ENCODE measurements at places on chromosomes 11 and 22.

DNA sequence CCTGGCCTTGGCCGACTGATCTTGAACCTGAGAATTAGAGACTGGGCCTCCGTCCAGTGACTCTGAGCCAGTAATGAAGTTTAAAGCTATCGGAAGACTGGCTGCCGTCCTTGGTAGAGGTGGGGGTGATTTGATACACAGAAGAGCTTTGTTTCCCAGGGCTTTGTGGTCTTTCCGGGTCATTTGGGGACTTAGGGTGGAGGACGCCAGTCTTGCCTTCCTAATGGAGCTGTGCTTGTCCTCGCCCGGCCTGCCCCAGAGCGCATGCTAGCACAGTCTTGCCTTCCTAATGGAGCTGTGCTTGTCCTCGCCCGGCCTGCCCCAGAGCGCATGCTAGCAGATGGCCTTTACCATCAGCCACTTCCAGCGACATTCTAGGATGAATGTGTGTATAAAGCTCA is 65.8 kb downstream of the ST3GAL4 start:
- no peak for DNase-seq

- no peak for DNase-seq
Measured at GRCh38 chr11:131274233-131274632, 96.2 kb upstream of the NTM start.

DNA sequence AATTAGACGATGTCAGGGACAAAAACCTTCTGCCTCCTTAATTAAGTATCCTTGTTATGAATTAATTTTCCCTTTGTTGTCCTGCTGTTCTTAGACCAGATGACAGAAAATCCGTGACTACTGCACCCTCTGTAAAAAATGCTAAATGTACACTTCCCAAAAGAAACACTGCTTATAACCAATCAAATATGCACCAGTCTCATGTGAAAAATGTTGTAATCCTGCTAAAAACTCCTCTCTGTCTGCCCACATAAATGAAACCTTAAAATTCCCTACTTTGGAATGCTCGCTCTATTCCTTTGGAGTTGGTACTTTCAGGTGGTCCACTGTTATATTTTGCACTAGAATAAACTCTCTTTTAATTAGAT is 366.8 kb upstream of the CCDC179 start:
- no peak for DNase-seq

DNA sequence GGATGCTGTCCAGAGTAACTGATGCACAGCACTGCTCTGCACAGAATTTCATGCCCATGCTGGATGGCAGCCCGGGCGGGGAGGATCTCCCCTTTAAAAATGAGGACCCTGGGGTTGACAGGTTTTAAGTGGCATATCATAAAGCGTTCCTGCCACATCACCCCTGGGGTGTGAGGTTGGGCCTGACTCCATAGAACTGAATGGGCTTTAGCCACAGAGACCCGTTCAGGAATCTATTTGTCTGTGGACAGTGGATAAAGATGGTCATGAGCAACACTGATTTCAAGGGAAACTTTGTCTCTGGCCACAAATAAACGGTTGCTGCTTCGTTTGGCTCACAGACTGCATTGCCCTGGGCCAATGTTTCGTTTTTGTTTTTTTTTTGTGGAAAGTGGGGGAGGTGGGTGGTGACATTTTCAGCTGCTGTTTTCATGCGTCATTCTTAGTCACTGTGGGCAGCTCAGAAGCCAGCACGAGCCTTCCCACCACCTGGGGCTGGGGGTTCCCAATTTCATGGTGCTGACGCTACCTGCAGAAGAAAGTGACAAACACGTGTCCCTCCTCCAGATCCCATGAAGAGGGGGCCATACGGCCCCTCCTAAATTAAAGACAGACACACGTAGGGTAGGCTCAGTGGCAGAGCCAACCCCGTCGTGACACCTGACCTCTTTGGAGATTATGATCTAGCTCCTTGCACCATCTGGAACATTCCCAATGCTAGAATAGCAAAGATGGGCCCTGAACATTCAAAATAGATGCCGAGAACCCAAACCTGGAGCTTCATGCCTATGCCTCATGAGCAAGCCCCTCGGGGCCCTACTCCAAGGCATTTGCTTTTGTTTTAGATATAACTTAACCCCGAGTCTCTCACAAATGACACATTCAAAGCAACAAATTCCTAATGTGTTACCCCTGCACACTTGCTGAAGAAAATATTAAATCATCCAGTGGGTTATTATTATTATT is 54.8 kb upstream of the PHF21B start:
- DNase-seq = no peak

- DNase-seq = no peak
Measured at GRCh38 chr11:15569305-15570025, 454.7 kb downstream of the INSC start.

DNA sequence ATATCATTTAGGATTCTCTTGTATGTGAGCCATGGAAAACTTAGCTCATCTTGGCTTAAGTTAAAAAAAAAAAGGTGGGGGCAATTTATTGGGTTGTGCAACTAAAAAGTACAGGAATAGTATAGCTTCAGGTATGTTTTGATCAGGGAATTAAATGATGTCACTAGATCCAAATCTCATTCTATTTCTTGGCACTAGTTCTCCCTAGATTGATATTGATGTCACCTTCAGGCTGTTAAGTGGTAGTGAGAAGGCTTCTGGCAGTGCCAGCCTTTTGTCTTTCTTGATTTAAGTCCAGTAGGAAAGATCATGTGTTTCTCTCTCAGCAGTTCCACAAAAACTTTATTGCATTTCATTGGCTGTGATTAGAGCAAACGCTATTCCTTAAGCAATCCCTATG is 65.0 kb upstream of the ZBED5 start:
- DNase-seq = no peak

- no peak for DNase-seq
Measured at GRCh38 chr22:27790376-27791158, 11.0 kb downstream of the MN1 start.

GRCh38 chr11:12289667-12290476 is 87.5 kb upstream of the PARVA start:
- no peak for DNase-seq

DNA sequence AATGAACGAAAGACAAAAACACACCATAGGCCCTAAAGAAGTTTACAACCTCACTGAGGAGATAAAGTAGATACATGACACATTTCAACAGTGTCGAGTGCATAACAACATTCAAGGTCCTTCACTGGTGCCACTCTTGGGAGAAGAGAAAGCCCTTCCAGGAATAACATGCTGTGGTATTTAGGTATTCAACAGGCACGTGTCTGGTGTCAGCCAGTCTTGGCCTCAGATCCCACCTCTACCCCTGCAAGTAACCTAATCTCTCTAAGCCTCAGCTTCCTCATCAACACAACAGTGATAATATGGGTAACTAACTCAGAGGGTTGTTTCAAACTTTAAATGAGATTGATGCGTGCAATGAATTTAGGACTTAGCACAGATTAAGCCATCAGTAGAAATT is 235.0 kb upstream of the ZC3H12C start:
- no peak for DNase-seq

DNA sequence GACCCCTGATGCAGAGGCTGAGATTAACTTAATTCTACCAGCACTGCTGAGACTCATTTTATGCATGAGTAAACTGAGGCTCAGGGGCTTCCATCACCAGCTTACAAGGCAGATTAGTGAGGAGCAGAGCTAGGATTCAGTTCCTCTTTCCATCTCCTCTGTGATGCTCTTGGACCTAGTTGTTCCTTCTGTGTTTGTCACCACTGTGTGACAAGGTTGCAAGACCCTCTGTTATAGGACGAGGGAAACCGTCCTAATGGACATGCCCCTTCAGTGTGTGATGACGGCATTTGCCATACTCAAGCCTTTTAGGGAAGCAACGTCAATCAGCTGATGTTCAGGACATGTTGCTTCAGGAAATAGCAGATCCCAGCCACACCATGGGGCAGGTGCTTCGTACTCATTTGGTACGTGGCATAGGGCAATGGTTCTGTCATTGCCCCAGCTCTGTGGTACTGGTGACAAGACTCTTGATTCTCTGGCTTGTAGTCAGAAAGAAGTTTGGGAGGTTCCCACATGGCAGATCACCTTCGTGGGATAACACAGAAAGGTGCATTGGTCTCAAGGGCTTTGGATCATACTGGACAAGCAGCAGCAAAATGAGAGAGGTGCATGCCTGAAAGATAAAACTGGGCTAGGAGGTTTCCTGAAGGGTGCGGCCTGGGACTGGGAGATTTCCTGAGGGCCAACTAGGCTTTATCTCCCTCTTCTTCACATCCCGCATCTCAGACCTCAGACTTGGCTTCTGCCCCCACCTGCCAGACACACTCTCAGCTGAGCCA is 23.9 kb upstream of the CD44 start:
- no peak for DNase-seq

GRCh38 chr11:75429902-75430713 is 2.9 kb downstream of the KLHL35 start:
- peak; percentile 67 for DNase-seq

Data from D341Med (cell line).